ENCODE measurements at places on chromosomes 11 and 22.

GRCh38 chr11:79069504-79069903 lies 371.3 kb downstream of the TENM4 start:
- DNase-seq: no peak

- no peak for DNase-seq
These were observed 458.0 kb downstream of the MIAT start for GRCh38 chr22:27115410-27115809.

DNA sequence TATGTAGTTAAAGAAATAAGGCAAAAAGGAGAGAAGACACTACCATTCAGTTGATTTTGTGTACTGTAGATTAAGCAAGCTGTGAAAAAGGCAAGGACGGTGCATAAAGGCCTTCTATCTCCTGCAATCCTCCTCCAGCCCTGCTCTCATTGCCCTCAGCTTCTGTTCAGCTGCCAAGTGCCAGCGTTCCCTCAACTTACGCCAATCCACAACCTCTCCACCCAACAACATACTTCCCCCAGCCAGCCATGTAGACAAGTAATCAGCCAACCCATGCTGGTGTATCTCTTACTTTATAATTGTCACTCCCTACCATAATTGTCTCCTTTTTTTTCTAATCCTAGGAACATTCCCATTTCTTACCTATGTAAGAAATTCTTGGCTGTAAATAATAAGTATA lies 30.1 kb upstream of the ANO5 start:
- DNase-seq: no peak

DNA sequence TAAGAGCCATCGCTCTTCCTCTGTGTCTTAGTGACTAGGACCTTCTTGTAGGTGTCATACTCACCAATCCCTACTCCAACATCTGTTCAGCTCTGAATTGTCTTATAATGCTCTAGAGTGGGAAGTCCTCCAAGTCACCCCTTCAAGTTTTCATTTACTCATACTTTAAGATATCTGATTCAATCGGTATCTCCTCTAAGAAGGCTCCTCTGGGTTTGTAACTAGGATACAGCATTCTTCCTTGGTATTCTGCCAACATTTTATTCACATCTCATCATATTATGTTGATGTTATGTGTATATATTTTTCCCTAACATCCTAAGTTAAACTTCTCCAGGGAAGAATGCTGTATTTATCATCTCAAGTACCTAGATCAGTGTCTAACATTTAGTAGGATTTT lies 662.1 kb downstream of the NTM start:
- DNase-seq: no peak

All from CD8-positive, alpha-beta T cell (primary cell).